ENCODE measurements at places on chromosomes 1 and 21.

DNA sequence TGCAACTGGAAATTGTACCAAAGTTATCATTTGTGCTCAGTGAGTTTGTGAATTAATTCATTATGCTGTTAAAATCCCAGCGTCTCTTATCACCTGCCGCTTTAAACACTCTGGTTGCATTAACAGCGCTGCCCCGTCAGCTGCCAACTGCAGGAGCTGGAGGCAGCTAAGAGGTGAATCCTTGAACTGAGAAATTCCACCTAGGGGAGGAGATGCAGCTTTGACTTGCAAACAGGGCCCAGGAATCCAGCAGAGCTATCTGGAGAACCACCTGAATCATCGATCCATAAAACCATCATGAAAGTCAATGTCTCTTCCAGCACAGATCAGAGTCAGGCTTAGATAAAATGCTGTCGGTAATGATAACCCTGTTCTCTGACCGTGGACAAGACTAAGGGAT is 140.7 kb upstream of the PTBP2 start:
- DNase-seq = no peak

DNA sequence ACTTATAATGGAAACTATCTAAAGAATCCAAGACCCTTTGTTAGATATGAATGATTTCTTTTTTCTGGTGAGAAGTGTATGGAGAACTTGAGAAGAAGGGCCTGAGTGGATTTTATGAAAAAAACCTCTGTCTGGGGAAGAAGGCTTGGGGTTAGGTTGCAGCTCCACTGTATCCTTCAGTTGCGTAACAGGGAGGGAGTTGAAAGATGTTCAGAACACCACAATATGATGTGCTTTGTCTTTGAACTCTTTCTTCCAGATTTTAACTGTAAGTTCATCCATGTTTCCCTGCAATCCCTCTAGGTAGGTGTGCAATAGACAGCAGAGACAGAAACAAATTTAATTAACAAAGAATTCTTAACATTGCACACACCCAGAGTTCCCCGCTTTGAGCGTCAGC is 125.8 kb upstream of the NFIA start:
- DNase-seq = no peak

DNA sequence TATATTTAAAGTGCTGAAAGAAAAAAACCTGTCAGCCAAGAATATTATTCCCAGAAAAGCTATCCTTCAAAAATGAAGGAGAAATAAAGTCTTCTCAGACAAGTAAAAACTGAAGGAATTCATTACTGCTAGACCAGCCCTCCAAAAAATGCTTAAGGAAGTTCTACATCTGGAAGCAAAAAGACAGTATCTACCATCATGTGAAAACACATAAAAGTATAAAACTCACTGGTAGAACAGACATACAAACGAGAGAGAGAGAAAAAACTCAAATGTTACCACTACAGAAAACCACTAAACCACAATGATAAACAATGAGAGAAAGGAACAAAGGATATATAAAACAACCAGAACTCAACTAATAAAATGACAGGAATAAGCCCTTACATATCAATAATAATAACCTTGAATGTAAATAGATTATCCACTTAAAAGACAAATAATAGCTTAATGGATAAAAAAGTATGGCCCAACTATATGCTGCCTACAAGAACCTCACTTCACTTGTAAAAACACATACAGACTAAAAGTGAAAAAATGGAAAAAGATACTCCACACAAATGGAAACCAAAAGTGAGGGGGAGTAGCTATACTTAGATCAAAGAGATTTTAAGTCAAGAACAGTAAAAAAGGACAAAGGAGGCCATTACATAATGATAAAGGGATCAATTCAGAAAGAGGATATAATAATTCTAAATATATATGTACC is 22.0 kb downstream of the NSL1 start:
- DNase-seq = no peak

DNA sequence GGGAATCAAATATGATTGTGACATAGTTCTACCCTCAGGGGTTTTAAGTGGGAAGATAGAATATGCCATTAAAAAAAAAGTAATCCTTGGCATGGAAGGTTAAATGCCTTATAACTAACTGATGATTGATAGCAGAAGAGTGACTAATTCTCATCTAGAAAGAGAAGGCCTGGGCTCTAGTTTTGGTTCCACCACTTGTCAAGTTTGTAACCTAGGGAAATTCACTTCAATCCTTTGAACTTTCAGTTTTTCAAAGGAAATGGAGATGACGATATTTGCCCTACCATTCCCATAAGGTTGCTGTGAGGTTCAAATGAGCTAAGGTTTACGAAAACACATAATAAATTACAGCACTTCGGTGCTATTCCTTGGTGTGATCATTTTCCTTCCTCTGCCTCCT is 88.5 kb downstream of the GPR88 start:
- DNase-seq = no peak

DNA sequence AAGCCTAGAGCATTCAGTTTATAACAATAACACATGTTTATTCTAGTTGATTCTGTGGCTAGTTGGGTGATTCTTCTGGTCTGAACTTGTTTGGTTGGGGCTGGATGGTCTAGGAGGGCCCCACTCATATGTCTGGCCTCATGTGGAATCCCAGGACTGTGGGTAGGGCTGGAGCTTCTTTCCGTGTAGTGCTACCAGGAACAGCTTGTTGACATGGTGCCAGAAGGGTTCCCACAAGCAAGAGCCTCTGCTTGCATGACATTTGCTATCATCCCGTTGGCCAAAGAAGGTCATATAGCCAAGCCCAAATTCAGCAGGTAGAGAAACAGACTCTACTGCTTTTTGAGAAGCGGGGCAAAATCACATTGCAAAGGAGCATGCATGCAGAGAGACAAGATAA is 67.6 kb upstream of the PPP2R5A start:
- DNase-seq = no peak

GRCh38 chr1:246397046-246397445 is 110.0 kb downstream of the SMYD3 start:
- DNase-seq = no peak

- DNase-seq = no peak
These were observed 37.3 kb upstream of the IL10 start for GRCh38 chr1:206809504-206810084.

- no peak for DNase-seq
These were observed 757 bp downstream of the ACADM start for GRCh38 chr1:75725266-75725665.

DNA sequence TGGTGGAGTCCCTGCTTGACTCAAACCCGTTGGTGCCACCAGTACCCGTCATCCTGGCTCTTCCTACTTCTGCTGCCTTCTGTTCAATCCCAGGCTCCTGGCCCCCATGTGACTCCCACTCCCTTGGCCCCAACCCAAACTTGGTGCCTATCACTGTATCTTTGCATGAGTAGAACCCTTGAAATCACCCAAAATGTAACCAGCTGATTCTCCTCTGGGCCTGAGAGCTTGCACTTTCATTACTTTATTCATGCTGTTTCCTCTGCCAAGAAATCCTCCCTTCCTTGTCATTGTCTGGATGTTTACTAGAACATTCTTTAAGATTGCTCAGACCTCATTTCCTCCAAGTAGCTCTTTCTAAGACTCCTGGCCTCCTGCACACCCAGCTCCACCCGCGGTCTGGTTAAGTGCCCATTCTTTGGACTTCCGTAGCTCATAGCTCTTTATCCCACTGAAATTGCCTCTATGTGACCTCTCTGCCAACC is 15.7 kb downstream of the PTAFR start:
- DNase-seq = no peak

- DNase-seq = no peak
These were observed 27.2 kb upstream of the TSPAN2 start for GRCh38 chr1:115116512-115116911.

DNA sequence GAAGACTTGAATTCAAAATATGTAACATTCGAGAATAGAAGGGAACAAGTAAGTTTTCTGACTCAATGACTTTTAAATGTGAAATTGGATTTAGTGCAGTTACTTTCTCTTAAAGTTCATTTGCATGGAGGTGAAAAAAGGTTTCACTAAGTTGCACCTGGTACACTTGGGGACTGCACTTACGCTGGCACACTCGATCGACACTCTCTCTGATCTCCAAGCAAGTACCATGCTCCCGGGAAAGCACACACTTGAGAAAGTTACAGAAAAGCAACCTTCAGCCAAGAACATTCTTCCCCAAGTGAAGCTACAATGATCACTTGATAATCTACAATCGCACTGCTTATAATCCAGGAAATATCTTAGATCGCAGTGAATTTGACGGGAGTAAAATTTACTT is 63.1 kb downstream of the COQ8A start:
- no peak for DNase-seq

DNA sequence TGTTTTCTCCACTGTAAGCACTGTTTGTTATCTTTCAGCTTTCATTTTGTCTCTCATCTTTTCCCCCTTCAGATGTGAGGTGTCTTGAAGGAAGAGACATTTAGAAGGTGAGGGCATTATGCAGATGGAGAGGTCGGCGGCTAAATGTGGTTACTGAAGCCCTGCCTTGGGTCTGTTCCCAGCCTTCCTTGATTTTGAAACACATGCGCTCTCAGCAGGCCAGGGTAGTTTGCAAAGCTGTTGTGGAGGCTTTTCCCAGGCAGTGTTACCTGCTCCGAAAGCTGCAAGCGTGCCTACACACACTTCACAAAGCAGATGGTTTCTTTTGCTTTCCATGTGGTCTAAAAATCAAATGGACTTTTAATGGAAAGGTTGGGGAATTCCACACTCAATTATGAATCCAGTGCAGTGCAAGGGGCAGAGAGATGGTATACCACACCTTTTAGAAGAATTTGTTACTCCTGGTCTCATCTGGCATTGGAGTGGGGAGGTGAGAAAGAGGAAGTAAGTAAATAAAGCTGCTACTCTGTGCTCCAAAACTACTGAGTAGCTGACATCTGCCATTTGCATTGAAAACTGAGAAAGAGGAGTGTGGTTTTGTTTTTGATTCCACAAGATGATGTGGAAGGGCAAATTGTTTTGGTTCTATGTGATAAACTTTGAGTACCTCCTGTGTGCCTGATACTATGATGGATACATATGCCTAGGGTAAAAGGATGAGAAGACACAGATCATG is 91.9 kb downstream of the NFIA start:
- DNase-seq = no peak

DNA sequence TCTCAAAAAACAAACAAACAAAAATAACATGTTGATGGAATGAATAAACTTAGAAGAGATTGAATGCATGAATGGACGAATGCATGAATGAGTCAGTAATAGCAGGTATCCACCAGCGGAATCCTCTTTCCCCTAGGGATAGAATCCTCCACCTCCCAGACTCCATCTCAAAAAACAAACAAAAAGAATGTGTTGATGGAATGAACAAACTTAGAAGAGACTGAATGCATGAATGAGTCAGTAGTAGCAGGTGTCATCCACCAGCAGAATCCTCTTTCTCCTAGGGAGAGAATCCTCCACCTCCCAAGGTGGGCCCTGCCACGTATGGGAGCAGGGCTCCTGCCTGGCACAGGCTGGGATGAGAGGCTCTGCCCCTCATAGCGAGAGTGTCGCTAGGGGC is 26.8 kb upstream of the RNF19B start:
- DNase-seq = no peak

DNA sequence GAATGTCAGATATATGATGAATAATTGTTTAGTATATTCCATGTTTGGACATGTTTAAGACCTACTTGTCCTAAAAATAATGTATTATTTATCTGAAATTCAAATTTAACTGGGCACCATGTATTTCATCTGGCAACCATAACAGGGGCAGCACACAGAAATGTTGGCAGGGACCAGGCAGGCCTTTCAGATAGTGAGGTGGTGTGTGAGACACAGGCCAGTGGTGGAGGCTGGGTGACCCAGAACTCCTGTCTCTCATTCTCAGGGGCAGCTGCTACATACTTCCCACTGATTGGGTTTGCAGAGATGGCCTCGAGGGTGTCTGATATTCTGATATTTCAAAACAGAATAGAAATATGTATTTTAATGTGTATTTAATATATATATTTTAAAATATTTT is 1.3 kb upstream of the FASLG start:
- DNase-seq = no peak

DNA sequence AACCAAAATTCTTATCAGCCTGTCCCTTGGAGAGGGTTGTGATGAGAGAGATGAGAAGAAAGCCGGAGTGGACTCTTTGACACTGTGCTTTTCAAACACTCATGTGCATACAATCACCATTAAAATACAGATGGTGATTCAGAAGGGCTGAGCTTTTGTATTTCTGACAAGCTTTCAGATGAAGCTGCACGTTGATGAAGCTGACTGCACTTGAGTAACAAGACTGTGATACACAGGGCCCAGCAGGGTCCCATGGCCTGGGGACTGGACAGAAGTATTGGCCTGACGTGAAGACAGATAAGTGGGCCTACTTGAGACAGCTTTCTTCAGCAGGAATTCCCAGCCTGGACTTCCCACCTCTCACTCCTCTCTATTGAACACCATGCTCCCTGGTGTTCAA is 258.2 kb downstream of the CHRM3 start:
- DNase-seq = no peak

DNA sequence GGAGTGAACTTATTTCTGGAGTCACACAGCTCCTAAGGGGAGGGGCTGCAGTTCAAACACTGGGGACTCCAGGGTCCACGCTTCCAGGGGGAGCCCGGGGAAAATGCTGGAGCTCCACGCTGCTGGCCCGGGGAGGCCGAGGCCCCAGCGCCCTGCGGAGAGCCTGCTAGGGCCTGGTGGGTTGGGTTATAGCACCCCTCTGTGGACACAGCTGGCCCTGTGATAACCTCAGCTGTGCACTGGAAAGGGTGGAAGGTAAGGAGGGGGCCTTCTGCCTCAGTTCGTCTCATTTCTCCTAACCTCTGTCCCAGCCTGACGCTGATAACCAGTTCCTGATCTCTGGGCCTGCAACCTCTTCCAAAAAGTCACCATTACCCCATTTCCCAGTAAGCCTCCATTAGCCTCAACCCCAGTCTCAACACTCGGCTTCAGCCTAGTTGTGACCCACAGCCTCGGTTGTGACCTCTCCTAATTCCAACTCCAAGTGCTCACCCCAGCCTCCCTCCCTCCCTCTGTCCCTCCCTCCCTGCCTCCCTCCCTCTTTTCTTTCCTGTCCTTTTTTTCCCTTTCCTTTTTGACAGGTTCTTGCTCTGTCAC is 7.1 kb downstream of the NBL1 start:
- no peak for DNase-seq

- no peak for DNase-seq
These were observed 151.7 kb upstream of the ZNF648 start for GRCh38 chr1:182213163-182213562.

- DNase-seq = no peak
These were observed 7.4 kb upstream of the UBE4B start for GRCh38 chr1:10025354-10025753.

DNA sequence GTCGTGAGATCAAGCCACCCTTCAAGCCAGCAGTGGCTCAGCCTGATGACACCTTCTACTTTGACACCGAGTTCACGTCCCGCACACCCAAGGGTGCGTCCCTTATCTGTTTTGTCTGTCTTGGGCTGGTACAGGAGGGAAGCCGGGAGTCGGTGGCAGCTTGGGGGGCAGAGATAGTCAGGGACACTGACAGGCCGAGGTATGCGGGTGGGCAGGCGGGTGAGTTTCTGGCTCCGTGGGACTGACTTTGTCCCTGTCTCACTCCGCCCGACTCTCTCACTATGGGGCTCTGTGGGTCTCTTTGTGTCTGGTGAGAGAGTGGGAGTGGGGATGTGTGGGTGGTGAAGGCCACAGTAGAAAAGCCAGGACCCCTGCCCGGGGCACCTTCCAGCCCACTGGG is 27.4 kb downstream of the RPS6KA1 start:
- DNase-seq = no peak
